Glutamatergic neuron (in vitro differentiated cells): ENCODE measurements at places on chromosomes 3 and 15.

- no peak for DNase-seq
These were observed 4.4 kb downstream of the KCTD6 start for GRCh38 chr3:58496206-58496857.

GRCh38 chr3:73197187-73197586 is 135.7 kb downstream of the EBLN2 start:
- no peak for DNase-seq

DNA sequence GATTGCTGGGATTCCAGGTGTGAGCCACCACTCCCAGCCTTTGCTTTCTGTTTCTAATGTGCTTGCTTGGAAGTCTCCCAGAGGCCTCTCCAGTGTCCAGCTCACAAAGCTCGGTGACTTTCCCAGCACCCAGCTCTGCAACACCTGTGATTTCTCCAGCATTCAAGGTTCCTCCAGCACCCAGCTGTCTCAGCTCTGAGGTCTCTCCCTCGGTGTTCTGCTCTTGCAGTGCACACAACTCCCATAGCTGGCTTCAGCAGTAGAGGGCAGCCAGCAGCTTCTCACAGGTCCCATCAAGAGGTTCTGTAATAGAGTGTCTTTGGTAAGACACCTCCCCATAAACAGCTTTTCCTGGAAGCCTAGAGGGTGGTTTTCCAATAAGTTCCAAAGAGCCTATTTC is 75.1 kb downstream of the GRM7 start:
- no peak for DNase-seq

- no peak for DNase-seq
These were observed 81.7 kb downstream of the BTD start for GRCh38 chr3:15683253-15683652.
